GM12878 (cell line): ENCODE measurements at places on chromosomes 7 and 10.
A peak's percentile ranks its signal among the peaks of the same experiment; 100 is the strongest.

DNA sequence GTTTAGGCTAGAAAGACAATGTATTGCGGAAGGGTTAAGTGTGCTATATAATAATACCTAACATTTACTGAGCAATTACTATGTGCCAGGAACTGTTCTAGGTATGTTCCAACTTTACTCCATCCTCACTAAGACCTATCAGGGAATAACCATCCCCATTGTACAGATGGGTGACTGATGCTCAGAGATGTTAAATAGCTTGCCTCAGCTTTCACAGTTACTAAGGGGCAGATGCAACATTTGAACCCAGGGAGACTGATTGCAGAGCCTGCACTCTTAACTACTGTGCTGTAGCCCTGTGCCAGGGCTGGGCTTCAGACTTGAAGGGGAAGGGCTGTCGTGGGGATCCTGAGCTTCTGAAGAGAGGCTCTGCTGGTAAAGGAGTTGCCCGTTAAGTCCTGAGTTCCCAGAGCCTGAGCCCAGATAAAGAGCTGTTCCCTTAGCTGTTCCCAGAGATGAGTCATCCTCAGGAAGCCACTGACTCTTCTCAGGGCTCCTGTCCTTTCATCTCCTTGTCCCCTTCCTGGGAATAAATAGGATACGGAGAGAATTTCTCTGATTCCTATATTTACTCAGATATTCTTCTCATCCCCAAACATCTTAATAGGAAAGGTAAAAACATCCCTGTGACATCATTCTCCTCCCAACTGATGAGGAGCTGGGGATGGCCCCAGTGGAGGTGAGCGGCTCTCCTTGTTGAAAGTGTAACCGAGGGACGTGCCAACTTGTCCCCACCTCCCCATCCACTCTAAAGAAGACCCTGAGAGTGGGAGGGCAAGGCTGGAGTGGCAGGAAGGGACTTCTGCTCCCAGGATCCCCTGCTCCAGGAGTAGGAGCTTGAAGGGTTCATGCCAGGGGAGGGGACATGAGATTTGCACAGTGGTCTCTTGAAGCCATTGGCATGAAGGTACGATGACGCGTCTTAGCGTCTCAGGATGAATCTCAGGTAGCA lies 28.0 kb upstream of the HABP2 start:
- DNase-seq = no peak

GRCh38 chr7:123675181-123675473 lies 19.5 kb downstream of the LMOD2 start:
- DNase-seq = no peak

DNA sequence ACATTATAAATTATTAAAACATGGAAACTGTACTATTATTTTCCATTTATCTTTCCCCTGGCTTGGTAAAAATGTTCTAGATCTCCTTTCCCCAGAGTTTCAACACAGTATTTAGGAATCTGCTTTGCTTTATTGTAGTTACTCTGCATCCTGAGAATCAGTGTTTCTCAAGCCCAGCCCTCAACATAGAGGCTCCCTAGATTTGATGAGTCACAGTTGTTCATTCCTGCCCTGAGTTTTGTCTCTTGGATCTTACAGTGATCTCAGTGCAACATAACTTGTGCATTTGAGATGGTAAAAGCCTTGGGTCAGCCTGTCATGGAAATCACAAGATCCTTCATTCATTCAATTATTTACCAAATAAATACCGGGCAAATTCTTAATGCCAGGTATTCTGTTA lies 63.0 kb downstream of the VAX1 start:
- no peak for DNase-seq

DNA sequence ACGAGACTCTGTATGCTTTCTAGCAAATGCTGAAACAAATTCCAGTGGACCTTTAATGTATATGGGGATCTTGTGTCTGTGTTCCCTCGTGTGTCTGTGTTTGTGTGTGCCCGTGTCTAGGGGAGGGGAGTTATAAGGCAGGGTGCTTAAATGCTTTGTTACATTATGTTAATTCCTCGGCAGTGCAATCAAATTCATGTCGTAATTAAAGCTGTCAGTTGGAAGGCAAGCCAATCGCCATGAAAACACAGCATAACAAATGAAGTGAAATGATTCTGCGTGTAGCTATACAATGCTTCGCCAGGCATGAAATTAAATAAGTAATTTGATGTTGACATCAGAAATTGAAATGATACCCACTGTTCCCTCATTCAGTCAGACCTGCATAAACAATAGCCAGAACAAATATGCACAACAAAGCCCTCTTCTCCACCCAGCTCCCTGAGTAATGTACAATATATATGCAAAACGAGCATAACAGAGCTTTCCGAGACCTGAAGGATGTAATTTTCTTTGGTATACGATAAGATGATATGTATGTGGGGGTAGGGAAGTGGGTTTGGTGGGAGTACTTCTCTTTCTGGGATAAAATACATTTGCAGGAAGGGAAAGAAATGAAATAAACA lies 534.1 kb downstream of the AUTS2 start:
- no peak for DNase-seq

DNA sequence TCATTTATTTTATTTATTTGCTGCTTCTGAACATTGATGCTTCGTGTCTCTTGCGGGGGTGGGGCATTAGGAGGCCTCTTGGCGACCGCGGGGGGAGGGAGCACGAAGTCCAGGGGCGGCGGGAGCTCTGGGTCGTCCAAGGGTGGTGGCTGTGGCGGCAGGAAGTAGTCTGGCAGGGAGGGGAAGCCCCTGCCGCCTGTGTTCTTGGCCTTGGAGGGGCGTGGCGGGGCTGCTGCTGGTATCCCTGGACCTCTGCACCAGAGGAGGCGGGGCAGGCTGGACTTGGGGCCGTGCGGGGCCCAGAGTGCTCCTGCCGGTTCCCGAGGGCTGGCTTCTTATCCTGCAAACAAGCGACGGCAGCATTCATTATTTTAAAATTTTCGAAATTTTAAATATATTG lies 70.5 kb upstream of the ABI1 start:
- DNase-seq = no peak

DNA sequence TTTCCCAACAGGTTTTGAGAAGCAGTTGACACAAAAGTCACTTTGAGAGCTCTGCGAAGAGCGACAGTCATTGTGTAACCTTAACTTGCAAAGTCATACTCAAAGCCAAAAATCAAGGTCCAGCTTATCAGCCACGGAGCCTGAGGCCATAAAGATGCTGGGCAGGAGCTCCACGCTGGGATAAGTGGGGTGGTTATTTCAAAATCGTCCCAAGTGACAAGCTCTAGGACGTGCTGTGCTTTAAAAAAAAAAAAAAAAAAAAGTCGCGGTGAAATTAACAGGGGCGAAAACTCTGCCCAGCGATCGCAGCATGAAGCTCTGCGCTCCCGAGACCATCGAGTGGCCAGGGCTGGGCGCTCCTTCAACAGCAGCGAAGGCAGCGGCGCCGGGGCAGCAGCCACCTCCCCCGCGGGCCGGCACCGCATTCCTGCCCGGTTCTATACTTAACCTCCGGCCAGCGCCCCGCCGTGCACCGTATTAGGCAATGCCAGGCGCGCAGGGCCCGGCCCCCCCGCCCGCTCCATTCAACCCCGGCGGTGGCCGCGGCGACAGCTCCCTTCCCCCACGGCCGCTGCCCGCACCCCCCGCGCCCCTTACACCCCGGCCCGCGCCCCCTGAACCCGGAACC lies 657 bp downstream of the HACD1 start:
- no peak for DNase-seq

DNA sequence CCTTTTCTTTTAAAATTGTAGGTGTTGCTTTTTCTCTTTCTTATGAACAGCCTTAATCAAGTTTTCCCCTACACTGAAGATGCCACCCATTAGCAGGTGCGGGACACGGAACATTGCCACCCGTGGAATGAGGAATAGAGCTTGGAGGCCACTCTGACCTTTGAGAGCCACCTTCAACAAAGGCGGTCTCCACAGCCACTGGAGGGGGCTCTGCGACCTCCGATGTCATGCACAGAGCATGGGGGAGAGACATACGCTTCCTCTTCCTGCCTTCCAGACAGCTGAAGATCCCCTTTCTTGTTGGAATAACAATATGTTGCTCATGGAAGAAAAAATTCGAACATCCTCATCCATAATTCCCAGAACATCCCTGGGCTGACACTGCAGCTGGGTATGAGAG lies 39.1 kb downstream of the ADARB2 start:
- no peak for DNase-seq

- DNase-seq = peak; percentile 53
Measured at GRCh38 chr7:138396251-138397070, 63.6 kb upstream of the TRIM24 start.

DNA sequence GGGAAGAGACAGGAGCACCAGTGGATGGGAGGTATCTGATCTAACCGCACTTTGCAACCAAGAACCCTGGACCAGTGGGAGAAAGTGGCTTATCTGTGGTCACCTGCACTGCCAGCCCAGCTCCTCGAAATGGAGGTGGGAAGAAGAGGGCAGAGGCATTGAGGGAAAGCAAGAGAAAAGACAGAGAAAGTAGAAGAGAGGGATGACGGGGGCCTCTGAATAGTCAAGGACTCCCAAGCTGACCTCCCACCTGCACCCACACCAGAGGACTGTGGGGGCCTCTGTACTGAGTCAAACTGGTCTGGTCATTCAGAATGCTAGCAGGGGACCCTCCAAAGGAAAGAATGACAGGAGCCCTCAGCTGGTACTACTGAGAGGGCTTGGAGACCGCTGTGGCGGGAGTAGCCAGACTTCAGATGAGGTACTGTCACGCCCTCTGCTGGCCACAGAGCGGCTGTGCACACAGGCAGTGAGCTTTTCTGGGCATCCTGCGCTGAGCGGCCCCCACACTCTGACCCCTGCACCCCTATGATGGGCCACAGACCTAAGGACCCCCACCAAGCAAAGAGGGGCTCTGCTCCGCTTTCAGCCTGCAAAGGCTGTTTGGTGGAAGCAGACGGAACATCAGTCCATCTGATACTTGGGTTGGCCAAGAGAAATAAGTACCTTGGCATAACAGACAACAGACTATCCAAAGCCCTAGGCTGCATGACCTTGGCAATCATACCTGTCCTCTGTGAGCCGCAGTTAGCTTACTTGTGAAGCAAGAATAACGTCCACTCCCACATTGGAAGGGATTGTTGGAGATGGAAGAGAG lies 112.9 kb downstream of the COL13A1 start:
- no peak for DNase-seq

DNA sequence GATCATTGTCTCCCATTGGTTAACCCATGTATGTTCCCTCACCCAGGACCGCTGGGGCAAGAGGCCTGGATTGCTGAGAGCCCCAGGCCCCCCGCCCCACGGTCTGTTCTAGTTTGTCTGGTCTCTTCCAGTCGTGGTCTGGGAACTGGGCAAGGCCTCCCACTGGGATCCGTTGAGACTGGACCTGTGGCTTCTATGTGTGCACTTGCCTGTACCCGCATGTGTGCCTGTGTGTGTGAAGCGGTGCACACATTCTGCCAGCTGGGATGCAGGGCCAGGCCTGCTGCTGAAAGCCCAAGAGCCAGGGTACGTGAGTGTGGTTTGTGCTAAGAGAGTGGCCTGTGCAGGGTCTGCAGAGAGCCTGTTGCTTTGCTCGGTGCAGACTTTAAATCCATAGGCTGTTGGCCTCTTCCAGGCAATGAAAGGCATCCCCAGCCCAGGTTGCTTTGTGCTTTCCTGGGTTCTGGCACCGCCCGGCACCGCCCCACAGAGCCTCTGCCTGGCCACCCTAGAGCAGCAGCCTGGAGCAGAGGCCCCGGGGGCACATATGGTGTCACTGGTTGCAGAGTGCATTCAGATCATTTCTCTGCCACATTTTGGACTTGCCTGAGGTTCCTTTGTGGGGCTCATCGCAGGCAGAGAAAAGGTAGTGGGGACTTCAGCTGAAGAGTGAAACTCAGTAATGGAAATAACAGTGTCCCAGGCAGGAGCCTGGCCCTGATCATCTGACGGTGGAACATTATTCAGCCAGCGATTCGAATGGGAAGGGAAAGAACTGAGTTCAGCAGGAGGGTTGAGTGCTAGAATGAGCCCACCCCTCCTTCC lies 215.5 kb downstream of the GLRX3 start:
- no peak for DNase-seq

- DNase-seq = no peak
Measured at GRCh38 chr10:99235658-99236626, at the start of gene HPSE2. Gene HPSE2, minus strand, starts transcription at chr10:99235852.

DNA sequence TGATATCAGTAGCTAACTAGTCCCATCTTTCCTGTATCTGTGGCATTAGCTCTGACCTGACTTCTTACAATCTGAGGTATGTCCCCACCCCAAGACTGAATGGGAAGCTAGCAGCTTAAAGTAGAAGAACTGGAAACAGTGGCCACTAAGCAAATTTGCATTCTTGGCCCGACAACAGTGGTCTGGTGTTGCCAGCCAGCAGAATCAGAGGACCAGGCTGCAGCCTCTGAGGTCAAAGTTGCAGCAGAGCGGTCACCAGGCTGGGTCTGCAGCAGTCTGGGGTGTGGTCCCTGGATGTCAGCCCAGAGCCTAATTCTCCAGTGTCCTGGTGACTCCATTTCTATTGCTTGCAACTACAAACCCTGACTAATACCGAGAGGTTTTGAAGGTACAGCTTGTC lies 26.3 kb downstream of the FAM107B start:
- DNase-seq = no peak

- DNase-seq = no peak
Measured at GRCh38 chr7:135799881-135800280, 51.3 kb upstream of the FAM180A start.
